ENCODE measurements at places on chromosomes 3 and 15. TPM values are rescaled to one million over a fixed set of nuclear protein-coding genes. Genes with fewer than 3 reads are reported as not detected.

GRCh38 chr3:138124706-138125355 lies 7.4 kb downstream of the A4GNT start:
- H3K27me3 ChIP-seq = peaks cover 5% of the 10 kb centered on the region
- DNase-seq = no peak
- H3K4me3 ChIP-seq = no peak overlapping the region

DNA sequence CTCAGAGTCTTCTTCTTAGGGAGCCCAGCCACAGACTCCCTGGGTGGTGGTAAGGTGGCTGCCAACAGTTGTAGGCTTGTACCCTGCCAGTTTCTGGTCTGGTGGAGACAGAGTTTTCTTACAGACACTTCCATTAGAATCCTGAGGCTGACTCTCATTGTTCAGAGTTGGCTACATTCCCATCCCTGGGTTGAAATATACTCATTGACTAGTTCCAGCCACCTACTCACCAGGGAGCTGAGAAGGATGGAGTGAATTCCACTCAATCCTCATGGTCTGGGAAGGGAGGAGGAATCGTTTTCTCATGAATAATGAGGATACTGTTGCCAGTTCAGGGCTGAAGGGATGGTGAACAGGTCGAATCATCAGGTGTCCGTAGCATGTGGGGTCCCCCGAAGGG lies 226.5 kb upstream of the PROK2 start:
- H3K4me1 ChIP-seq = peaks cover 15% of the 10 kb centered on the region
- no peak overlapping the region for H3K27ac ChIP-seq
- H3K36me3 ChIP-seq = no peaks in the 10 kb centered on the region

DNA sequence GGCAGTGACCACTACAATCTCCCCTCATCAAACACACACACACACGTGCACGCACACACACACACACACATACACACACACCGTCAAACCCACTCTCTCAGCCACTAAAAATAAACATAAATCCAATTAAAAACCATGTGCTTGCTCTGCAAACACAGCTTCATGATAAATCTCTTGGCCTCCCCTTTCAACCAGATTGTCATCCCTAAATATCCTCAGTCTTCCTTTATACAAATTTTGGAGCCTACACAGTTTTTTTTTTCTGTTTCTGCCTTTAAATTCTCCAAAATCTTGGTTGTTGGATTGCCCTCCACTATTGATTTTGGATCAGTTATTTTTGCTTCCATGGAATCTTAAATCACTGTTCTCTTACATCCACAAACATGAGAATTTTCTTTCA lies 245.6 kb downstream of the SATB1 start:
- H3K27ac ChIP-seq = no peak overlapping the region
- no peaks in the 10 kb centered on the region for H3K36me3 ChIP-seq
- H3K4me3 ChIP-seq = no peak overlapping the region
- H3K4me1 ChIP-seq = no peaks in the 10 kb centered on the region

DNA sequence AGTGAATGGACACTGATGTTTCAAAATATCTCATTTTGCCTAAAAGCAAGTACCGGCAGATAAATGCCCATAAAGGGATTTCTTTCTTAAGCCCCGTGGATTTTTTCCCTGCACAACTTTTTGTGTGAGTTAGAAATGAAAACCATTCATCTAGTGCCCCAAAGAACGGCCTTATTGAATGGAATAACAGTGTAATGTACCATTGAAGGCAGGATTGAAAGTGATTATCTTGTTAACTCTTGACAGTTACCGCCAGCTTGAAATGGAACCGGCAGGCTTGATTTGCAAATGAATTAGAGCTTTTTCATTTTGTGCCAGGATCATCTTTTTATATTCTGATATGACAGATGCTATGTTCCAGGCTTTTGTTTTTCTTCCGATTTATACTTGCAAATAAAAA lies 162.2 kb downstream of the RSRC1 start:
- H3K27ac ChIP-seq = no peak overlapping the region
- H3K4me1 ChIP-seq = no peaks in the 10 kb centered on the region
- no peaks in the 10 kb centered on the region for H3K27me3 ChIP-seq

DNA sequence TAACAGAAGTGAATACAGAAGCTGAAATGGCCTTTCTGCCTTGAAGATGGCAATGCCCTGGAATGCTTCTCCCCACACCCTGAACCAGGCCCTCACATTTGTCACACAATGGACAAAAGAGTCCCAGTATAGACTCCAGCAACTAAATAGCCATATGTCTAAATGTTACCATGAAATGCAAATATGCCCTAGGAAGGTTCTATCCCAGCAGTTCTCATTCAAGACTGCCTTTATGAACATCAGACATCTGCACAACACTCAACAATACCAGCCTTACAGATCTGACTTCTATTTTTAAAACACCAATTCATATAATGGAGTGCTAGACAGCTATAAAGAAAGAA lies 7.9 kb downstream of the ITGB5 start:
- H3K27me3 ChIP-seq = peaks cover 20% of the 10 kb centered on the region
- no peaks in the 10 kb centered on the region for H3K36me3 ChIP-seq
- no peak overlapping the region for H3K27ac ChIP-seq
- H3K4me3 ChIP-seq = no peak overlapping the region
- H3K4me1 ChIP-seq = peaks cover 8% of the 10 kb centered on the region

DNA sequence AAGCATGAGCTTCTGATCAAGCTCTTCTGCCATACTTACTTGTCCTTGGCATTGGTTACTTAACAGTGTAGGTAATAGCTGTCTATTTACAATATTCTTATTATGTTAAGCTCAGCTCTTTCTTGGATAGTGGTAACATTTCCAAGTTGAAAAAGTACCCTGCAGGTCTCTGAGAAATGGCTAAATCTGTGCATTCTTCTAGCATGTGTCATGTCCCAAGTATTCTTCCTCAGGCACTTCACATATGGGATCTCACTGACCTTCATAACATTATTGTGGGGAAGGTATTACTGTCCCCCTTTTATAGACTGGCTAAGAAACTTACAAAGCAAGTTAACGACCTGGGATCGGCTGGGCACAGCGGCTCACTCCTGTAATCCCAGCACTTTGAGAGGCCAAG lies 236.1 kb downstream of the RORA start:
- peaks cover 6% of the 10 kb centered on the region for H3K27me3 ChIP-seq
- H3K36me3 ChIP-seq = no peaks in the 10 kb centered on the region
- DNase-seq = no peak

- DNase-seq = no peak
- H3K27ac ChIP-seq = no peak overlapping the region
- no peaks in the 10 kb centered on the region for H3K4me1 ChIP-seq
- H3K36me3 ChIP-seq = no peaks in the 10 kb centered on the region
These were observed 217.3 kb downstream of the SNRPN start for GRCh38 chr15:25171856-25172687.

DNA sequence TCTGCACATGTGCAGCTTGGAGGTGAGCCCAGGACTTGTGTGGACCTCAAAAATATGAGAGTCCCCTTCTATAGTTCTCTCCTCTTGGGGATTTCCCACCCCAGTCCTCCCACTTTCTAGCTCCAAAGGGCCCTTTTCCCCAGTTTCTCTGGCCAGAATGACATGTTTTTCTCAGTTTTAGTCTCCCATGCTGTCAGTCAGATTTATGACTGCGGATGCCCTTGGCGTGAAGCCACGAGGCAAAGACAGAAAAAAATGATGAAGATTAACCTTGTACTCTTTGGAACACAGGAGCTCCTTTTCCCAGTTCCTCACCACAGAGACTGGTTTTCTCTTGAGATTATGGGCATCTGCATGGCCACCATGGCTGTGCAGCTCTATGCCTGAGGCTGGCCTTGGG lies 72.0 kb upstream of the TTBK2 start:
- DNase-seq = no peak
- H3K27me3 ChIP-seq = no peaks in the 10 kb centered on the region
- peaks cover 19% of the 10 kb centered on the region for H3K36me3 ChIP-seq

GRCh38 chr3:12227833-12228232 lies 61.0 kb upstream of the PPARG start:
- H3K27me3 ChIP-seq = peaks cover 10% of the 10 kb centered on the region
- no peaks in the 10 kb centered on the region for H3K36me3 ChIP-seq
- DNase-seq = no peak
- peaks cover 9% of the 10 kb centered on the region for H3K4me1 ChIP-seq

DNA sequence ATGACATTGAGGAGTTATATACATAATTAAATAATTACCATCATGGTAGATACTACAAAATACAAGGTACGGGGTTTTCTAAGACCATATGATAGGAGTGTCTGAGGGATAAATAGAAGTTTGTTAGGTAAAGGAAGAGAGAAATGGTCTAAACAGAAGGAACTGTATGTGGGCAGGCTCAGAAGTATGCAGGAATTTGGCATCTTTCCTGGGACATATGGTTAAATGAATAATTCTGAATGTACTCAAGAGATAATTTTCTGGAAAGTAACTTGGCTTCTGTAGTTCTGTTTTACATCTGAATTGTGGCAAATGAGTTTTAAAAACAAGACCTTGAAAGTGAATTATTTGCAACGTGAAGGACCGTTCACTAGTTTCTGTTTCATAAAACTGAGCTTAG lies 17.5 kb downstream of the LMCD1 start:
- peaks cover 5% of the 10 kb centered on the region for H3K27me3 ChIP-seq
- H3K36me3 ChIP-seq = no peaks in the 10 kb centered on the region
- no peak overlapping the region for H3K4me3 ChIP-seq

- H3K27ac ChIP-seq = no peak overlapping the region
- no peak overlapping the region for H3K4me3 ChIP-seq
- H3K27me3 ChIP-seq = no peaks in the 10 kb centered on the region
- no peak for DNase-seq
These were observed 341.3 kb upstream of the CFAP20DC start for GRCh38 chr3:59391131-59391530.

DNA sequence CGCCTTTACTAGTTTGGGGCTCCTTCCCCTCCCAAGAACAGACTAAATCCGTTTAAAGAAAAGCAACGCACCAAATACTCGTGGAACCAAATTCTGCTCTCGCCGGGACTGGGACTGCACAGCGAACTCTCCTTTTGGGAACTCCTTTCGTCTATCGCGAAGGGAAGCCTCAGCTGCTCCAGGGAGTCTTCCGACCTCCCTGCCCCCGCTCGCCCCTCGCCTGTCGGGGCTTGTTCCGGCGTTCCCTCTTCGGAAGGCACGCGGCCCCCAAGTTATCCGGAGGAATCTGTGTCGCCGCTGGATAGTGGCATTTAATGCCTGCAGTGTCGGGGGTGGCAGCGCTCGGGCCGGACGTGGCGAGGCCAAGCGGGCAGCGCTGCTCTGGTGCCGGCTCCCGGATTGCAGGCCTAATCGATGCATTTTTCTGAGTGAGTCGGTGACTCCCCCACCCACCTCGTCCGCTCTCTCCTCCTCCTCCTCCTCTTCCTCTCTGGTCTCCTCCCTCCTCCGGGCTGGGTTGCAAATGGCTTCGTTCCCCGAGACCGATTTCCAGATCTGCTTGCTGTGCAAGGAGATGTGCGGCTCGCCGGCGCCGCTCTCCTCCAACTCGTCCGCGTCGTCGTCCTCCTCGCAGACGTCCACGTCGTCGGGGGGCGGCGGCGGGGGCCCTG lies at the start of gene TRIM71:
Gene TRIM71 (plus strand): TSS at position 440 of the 671 bp plus-strand sequence. CDS start 84 bp downstream, at position 524.
- peaks cover 26% of the 10 kb centered on the region for H3K4me1 ChIP-seq
- H3K27ac ChIP-seq = peak within 1 kb of the TSS; percentile 13
- H3K36me3 ChIP-seq = no peaks in the 10 kb centered on the region
- peaks cover 41% of the 10 kb centered on the region for H3K27me3 ChIP-seq
- H3K4me3 ChIP-seq = peak within 1 kb of the TSS; percentile 67

DNA sequence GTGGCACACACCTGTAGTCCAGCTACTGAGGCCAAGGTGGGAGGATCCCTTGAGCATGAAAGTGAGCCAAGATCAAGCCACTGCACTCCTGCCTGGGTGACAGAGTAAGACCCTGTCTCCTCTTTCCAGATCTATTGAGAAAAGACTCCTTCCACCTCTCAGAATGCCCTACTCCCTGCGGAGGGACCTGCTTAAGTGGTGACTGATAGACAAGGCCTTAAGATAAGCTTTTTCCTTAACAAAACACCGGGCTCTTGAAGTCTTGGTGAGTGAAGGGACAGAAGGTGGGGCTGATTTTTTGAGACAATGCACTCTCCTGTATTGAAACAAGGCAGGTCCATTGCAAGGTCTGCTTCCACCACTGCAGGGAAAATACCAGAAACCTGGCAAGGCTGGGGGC lies 338.4 kb upstream of the FRG2C start:
- no peak for DNase-seq
- H3K4me1 ChIP-seq = no peaks in the 10 kb centered on the region
- H3K27me3 ChIP-seq = no peaks in the 10 kb centered on the region

GRCh38 chr3:112776000-112776399 lies 70.7 kb downstream of the CD200R1L start:
- no peak overlapping the region for H3K4me3 ChIP-seq
- no peak for DNase-seq
- H3K36me3 ChIP-seq = no peaks in the 10 kb centered on the region
- peaks cover 21% of the 10 kb centered on the region for H3K4me1 ChIP-seq
- H3K27me3 ChIP-seq = no peaks in the 10 kb centered on the region

DNA sequence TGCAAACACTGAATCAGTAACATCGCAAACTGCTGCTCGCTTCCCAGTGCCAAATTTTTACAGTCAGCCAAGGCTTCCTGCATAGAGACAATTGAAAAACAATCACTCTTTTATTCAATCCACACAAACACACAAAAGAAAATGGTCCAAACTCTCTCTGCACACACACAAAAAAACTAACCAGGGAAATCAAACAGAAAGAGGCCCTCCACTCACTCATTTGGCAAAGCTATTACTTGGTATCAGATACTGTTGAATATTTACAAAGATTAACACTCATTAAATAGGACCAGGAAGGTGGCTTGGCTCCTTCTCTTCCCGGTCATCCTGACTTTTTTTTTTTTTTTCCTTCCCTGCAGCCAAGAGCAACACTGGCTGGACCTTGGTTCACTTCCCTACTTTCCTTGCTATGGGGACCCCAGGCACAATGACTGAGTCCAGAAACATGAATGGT lies 62.4 kb upstream of the SPATA12 start:
- no peaks in the 10 kb centered on the region for H3K27me3 ChIP-seq
- no peak overlapping the region for H3K27ac ChIP-seq
- no peak for DNase-seq

- peak overlapping the region; percentile 7 for H3K27ac ChIP-seq
- H3K36me3 ChIP-seq = peaks cover 3% of the 10 kb centered on the region
- DNase-seq = peak; percentile 16
These were observed 30.4 kb downstream of the ZNF662 start for GRCh38 chr3:42936157-42936981.

The FBN1 gene
- 0.56 TPM for total RNA-seq

The FBXO22 gene
- total RNA-seq = 59.2 TPM

The MSL2 gene
- 48.3 TPM for total RNA-seq

The DUOXA2 gene
- total RNA-seq = not detected

The SLC27A2 gene
- 22.1 TPM for total RNA-seq

The CILP gene
- not detected for total RNA-seq

The SLC38A3 gene
- 0.12 TPM for total RNA-seq

The SENP8 gene
- 3.0 TPM for total RNA-seq

The DGKG gene
- total RNA-seq = 0.71 TPM

The TAMM41 gene
- 26.3 TPM for total RNA-seq

The RRP9 gene
- 38.2 TPM for total RNA-seq

The RPL22L1 gene
- total RNA-seq = 186 TPM

All from activated CD4-positive, alpha-beta T cell treated with anti-CD3 and anti-CD28 coated beads for 36 hours (primary cell).